ENCODE measurements at places on chromosomes 11 and 22.

DNA sequence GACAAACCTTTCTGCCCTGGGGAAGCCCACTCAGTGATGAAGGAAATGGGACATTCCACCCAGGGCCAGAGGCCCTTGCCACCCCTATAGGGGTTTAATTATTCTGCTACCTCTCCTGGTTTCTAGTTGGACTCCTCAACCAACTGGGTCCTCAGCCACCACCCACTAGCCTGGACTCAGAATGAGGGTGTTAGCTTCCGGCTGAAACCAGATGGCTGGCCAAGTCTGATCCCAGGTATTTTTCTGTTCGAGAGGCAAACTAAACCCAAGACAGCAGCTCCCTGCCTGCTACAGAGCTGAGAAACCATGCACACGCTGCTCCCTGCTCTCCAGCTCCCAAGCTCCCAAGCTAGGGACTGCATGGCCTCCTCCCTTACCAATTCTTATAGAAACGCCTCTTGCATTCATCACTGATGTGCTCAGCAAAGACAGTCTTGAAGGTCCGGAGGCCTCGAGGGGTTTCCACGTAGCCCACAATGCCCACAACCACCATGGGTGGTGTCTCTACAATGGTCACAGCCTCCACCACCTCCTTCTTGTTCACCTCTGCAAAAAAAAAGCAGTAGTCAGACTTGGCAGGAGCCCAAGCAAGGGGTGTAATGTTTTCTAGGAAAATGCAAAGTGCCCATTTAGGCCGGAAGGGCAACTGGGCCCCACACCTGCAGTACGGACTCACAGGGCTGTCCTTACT lies 2.2 kb downstream of the RPL3 start:
- DNase-seq = peak; percentile 64

- no peak for DNase-seq
These were observed 45.5 kb downstream of the CACNA1I start for GRCh38 chr22:39616051-39616450.

GRCh38 chr11:114195981-114196731 lies 100.0 kb upstream of the NNMT start:
- no peak for DNase-seq

GRCh38 chr11:76275446-76275845 lies 69.1 kb upstream of the WNT11 start:
- no peak for DNase-seq

DNA sequence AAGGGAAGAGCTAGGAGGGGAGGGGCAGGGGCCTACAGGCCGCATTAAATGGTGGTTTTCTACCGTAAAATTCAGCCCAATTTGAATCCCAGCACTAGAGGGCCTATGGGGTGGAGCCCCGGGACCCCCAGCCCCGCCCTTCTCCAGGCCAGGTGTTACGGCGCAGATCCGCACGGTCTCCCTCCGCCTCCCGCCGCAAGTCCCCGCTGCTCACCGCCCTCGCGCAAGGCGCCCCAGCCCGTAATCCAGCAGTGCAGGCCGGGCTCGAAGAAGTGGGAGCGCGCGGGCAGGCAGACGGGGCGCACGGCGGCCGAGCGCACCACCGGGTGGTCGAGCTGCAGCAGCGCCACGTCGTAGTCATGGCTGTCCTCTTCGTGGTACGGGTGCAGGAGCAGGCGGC lies 17.3 kb downstream of the KCTD17 start:
- DNase-seq = no peak

GRCh38 chr11:124646148-124646547 lies 23.5 kb downstream of the TBRG1 start:
- no peak for DNase-seq

GRCh38 chr11:103327721-103328120 lies 218.5 kb downstream of the DYNC2H1 start:
- DNase-seq = no peak

DNA sequence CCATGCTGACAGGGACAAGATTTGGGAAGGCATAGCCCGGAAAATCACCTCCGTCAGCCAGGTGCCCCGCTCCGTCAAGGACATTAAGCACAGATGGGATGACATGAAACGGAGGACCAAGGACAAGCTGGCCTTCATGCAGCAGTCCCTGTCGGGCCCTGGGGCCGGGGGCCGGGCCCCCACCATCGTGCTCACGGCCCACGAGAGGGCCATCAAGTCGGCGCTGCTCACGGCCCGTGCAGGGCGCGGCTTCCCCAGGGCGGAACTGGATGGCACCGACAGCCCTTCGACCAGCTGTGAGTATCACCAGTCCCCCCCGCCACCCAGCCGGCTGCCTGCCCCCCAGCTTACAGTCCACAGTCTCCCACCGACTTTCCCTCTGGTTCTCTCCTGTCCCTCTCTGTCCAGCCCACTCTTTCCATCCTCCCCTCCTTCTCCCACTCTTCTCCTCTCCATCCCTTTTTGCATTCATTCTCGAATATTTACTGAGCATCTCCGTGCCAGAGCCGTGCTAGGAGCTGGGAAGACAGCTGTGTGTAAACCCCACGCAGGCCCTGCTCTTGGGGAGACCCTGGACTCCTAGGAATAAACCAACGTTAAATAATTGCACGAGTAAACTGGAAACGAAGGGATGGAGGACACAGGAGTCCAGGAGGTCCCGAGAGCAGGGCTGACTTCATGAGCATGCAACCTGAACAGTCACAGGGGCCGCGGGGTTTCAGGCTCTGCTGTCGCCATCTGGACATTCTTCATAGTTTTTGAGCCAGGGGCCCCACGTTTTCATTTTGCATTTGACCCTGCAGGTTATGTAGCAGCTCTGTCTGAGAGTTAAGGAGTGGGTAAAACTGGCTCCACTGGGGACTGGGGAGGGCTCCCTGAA lies 62.8 kb downstream of the PRDM11 start:
- no peak for DNase-seq

- no peak for DNase-seq
These were observed 37.6 kb upstream of the CRYBB3 start for GRCh38 chr22:25161916-25162530.

- DNase-seq = no peak
These were observed 4.3 kb upstream of the FLI1 start for GRCh38 chr11:128689591-128689947.

DNA sequence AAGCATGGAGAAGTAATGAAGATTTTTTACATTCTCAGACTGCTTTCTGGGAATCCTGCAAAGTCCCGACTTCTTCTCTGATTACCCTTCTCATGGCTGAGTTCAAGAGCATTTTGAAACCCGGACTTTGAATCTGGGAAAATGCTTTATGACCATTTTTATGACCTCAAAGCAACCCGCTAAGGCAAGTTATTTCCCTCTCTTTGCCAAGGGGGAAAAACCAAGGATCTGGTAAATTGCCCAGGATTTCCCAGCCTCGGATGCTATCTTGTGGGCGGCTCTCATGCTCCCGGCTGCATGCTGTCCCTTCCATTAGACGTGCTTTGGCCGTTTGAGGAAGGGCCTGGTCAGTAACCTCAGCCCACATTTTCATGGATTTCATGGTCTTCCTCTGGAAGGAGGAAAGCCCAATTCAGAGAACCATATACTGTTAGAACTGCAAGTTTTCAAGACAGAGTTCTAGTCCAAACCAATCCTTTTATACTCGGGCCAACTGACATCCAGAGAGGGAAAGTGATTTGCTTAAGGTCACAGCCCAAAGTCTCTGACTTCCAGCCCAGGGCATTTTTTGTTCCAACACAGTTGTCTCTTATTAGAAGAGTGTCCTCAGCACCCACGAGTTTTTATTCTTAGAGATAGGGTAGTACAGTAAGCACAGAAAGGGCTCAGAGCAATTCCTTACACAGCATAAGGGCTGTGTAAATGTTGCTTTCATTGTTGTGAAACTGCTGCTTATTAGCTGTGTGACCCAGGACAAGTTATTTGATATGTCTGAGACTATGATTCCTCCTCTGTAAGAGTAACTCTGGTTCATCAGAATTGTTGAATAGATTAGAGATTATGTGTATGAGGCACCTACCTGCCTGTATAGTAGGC lies 77.4 kb downstream of the NAV2 start:
- no peak for DNase-seq

DNA sequence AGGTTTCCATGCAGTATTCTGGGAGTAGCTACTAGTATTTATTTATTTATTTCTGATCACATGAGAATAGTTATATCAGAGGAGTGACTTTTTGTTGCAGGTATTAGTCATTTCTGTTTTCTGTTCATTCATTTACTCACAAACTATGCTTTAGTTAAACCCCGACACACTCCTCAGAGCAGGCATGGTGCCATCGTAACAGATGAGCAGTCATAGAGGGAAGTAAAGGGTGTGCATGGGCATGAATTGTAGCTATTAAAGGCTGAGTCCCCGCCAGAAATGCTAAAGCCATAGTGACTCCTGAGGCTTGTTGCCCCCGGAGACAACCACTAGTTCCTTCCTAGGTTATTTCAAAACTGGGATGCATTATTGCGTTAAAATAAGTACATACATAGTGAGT lies 10.6 kb downstream of the JHY start:
- DNase-seq = no peak

DNA sequence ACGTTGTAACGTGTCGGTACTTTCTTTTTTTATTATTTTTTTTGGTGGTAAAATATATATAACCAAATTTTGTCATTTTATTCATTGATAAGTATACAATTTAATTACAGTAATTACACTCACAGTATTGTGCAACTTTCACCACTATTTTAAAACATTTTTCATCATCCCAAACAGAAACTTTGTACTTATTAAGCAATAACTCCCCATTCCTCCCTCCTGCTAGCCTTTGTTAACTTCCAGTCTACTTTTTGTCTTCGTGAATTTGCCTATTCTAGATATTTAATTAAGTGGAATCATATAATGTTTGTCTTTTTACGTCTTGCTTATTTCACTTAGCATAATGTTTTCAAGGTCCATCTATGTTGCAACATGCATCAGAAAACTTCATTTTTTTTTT lies 58.5 kb downstream of the STIM1 start:
- no peak for DNase-seq

- no peak for DNase-seq
These were observed 375.3 kb upstream of the DDI1 start for GRCh38 chr11:103661185-103661584.

DNA sequence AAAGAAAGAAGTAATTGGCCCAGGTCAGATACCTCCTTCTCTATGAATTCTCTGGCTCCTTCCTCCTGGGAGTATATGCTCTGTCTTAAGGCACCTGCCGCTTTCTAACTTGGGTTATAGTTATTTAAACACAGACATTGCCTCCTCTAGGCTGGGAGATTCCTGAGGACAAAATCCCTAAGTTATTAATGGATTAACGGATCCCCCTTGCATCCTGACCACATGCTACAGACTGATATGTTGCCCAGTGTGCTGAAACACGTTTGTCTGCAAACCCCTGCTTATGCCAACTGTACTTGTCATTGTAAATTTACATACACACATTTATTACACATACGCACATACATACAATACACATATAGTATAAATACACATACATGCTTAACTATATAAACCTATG lies 35.3 kb downstream of the PACSIN2 start:
- DNase-seq = no peak

- DNase-seq = no peak
These were observed 3.3 kb upstream of the BCL9L start for GRCh38 chr11:118928870-118929500.

- DNase-seq = no peak
These were observed 754.0 kb upstream of the FAT3 start for GRCh38 chr11:91470656-91471055.

DNA sequence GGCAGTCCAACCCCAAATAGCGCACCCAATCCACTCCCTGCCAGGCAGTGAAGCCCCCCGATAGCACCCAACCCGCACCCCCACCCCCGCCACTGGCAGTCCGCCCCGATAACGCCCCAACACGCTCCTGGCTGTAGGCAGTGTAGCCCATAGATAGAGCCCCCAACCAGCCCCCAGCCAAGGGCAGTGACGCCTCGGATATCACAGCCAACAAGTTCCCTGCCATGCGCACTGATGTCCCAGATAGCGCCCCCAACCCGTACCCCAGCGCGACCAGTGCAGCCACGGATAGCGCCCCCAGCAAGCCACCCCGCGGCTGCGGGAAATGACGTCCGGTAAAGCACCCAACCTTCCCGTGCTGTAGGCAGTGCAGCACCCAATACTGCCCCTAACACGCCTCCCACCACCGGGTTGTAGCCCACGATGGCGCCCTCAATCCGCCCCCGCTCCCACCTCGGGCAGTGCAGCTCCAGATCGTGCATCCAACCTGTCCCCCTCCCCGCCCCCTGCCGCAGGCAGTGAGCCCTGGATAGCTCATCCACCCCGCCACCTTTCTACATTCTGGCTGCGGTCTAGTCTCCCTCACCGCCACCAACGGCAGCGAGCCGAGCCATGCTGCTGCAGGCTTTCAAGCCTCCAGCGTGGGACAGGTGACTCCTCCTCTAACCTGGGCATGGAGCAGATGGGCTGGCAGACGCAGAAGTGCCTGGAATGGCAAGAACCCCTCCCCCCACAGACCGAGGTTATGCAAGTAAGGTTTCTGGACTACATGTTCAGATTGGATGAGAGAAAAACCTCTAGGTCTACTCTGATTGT lies 625 bp downstream of the RFPL2 start:
- no peak for DNase-seq

DNA sequence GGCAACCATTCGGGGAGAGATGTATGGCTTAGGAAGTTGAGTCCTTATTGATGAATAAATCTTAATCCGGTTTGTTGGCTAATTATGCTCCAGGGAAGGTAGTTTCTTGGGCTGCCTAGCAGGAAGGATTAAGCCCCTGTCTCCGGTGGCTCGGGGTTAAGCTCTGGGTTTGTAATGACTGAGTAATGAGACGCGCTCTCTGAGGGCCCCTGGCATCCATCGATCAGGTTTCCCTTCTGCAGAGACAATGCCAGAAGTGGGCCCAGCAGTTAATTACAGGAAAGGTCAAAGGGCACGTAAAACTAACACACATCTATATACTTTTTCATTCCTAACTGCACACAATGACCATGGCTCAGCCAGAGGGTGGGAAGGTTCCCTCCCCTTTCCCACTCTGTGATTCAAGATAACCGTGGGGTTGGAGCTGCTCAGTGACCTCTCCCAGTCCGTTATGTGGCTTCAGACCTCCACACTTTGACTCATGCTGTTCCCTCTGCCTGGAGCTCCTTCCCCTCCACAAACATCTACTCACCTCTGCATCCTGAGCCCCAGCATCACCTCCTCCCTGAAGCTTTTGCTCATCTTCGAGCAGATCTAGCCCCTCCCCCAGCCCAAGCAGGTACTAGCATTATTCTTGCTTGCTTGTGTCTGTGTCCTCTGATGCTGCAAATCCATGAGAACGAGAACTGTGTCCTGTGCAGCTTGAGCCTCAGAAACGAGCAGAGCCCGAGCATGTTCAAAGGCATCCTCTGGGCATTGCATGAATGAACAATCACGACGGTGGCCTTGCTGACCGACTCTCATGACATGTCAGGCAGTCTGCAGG lies 16.6 kb downstream of the SCUBE1 start:
- no peak for DNase-seq

DNA sequence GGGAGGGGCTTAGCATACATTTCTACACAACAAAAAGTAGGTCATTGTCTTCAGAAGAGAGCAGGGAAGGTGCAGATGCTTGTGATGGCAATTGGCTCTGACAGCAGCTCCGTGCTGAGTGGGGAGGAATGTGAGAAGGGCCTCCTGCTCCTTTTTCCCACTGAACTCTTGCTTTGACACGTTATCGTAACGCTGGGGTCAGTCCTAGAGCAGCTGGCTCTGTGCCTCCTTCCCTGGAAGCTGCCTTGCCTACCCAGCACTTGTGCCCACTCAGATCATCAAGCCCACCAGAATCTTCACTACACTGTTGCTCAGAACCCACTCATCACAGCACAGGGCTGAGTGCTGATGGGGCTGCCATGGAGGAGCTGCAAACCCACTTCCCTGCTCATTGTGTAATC lies 14.9 kb upstream of the NAV2 start:
- no peak for DNase-seq

Measured in GM12865 (cell line).